ENCODE measurements at places on chromosomes 3 and 15.

DNA sequence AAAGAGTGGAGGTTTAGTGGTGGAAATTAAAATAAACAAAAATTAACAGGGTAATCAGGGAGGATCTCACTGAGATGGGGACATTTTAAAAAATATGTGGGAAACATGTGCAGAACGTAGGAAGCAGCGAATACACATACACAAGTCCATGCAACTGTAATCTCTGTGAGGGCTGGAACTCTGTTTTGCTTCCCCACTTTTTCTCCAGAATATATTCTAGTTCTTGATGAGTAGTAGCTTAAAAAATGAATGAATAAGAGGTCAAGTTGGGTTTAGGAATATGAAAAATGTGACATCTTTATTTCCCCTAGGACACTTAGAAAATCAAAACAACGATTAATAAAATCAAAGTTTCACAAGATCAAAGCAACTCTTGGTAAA, 312.2 kb upstream of the ZNF717 start:
- DNase-seq: no peak

GRCh38 chr15:33934921-33935320, 33.4 kb upstream of the CHRM5 start:
- no peak for DNase-seq

- DNase-seq: peak; percentile 8
Observed at GRCh38 chr3:45665101-45665572, 24.1 kb upstream of the SACM1L start.

- DNase-seq: peak; percentile 58
Observed at GRCh38 chr15:33111041-33111451, 83.5 kb downstream of the FMN1 start.

Measured in NCI-H526 (cell line).